ENCODE measurements at places on chromosomes 11 and 22.
A peak's percentile ranks its signal among the peaks of the same experiment; 100 is the strongest.

- peak; percentile 16 for DNase-seq
Measured at GRCh38 chr11:2542406-2542805, 97.6 kb downstream of the KCNQ1 start.

GRCh38 chr11:44305470-44306051 lies 4.4 kb downstream of the ALX4 start:
- no peak for DNase-seq

GRCh38 chr11:110903378-110903777 lies 191.1 kb upstream of the ARHGAP20 start:
- no peak for DNase-seq

- DNase-seq: no peak
Measured at GRCh38 chr11:37505406-37505805, 907.4 kb upstream of the RAG2 start.

- no peak for DNase-seq
Measured at GRCh38 chr22:40178417-40179409, 988 bp downstream of the TNRC6B start.

DNA sequence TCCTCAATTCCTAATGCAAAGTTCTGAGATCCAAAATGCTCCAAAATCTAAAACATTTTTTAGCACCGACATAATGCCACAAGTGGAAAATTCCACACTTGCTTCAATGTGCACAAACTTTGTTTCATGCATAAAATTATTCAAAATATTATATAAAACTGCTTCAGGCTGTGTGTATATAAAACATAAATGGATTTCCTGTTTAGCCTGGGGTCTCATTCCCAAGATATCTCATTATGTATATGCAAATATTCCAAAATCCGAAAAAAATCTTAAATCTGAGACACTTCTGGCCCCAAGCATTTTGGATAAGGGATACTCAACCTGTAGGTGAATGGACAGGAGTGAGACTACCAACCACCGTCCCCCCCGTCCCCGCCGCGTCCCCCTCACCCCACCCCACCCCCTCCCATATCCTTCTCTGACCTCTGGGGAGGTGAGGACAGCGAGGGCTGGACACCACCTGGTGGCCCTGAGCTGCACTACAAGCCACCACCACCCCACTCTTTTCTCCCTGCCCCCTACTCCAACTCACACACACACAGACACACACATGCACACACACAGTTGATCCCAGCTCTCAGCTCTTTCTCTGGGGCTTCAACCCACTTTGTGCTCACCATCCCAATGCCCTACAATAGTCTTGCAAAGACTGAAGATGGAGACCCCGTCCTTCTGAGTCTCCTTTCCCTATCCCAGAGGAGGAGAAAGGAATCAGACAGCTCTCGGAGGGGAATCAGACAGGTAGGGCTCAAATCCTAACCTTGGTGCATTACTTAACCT lies 101.0 kb downstream of the PDE2A start:
- peak; percentile 67 for DNase-seq

GRCh38 chr11:69674267-69674885 lies 777 bp downstream of the LTO1 start:
- no peak for DNase-seq

- no peak for DNase-seq
Measured at GRCh38 chr11:121790430-121790829, 325.6 kb downstream of the BLID start.

GRCh38 chr11:60500276-60500910 lies 7.8 kb downstream of the MS4A12 start:
- no peak for DNase-seq

- DNase-seq: no peak
Measured at GRCh38 chr11:28922386-28922981, 814.3 kb downstream of the METTL15 start.

DNA sequence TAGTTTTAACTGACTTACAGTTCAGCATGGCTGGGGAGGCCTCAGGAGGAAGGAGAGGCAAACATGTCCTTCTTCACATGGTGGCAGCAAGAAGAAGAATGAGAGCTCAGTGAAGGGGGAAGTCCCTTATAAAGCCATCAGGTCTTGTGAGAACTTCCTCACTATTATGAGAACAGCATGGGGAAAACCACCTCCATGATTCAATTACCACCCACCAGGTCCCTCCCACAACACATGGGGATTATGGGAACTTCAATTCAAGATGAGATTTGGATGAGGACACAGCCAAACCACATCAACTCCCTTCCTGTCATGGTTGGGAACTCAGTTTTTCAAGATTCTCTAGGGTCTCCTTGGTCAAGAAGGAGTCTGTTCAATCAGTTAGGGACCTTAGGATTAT lies 432.9 kb upstream of the CNTN5 start:
- no peak for DNase-seq

- DNase-seq: no peak
Measured at GRCh38 chr22:37862570-37863325, 13.5 kb downstream of the EIF3L start.

GRCh38 chr22:30668386-30668710 lies 673 bp upstream of the DUSP18 start:
- DNase-seq: no peak

DNA sequence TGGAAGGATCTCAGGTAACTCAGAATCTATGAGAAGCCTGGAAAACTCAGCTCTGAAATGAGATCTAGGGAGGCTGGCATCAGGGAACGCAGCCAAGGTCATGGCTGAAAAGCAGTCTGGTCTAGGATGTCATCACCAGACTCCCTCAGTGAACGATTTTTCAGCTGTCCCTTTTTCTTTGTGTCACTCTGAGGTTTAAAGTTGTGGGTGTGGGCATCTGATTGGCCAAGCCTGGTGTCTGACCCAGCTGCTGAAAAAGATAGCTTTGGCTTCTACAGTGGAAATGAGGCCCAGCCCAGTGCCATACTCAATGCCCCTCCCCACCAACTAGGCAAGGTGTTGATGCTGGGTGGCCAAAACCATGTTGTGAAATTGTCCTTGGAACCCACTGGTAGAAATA lies 14.5 kb downstream of the RPS3 start:
- no peak for DNase-seq

DNA sequence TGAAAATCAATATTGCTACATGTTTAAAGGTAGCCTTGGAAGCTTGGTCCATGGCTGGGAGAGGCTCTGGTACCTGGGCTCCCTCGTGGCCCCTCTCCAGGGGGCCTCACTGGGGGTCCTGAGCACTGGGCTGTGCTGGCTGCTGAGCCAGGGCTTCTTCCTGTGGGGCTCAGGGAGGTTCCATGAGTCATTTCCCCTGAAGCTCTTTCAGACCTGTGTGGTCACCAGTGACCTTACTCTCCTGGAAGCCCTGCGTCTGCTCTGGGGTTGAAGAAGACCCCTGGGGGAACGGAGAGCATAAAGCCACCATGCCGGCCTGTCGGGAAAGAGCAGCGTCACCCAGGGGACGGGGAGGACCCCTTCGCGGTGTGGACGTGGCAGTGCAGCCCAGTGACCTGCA lies 389.0 kb downstream of the TBC1D22A start:
- DNase-seq: no peak

DNA sequence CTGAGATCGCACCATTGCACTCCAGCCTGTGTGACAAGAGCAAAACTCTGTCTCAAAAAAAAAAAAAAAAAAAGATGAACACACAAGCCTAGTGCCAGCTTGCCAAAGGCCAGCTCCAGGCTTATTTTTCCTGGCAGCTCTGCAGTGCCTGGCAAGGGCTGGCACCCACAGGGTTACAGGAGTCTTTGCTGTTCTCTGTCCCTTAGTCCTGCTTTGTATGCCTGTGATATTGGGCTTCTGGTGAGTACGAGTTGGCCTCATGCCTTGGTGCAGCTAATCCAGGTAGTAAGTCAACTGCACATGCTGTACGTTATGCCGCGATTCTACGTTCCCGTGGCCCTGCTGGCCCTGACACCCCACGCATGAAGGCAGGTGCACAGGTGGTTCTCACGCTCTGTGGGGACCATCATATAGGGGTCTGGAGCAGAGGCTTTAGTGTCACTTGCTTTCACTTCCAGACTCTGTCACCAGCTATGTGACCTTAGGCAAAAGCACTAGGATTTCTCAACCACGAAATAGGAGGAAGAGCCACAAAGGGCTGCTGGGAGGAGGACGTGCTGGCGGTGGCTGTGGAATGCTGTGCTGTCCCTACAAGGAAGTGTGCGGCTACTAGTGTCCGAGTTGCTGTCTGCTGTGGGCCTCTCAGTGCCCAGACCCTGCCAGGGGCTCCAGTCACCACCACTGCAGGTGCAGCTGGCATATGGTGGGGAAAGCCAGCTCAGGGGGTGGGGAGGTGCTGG lies 21.4 kb upstream of the RASL10A start:
- no peak for DNase-seq

GRCh38 chr22:26884921-26885320 lies 227.5 kb downstream of the MIAT start:
- DNase-seq: peak; percentile 90

DNA sequence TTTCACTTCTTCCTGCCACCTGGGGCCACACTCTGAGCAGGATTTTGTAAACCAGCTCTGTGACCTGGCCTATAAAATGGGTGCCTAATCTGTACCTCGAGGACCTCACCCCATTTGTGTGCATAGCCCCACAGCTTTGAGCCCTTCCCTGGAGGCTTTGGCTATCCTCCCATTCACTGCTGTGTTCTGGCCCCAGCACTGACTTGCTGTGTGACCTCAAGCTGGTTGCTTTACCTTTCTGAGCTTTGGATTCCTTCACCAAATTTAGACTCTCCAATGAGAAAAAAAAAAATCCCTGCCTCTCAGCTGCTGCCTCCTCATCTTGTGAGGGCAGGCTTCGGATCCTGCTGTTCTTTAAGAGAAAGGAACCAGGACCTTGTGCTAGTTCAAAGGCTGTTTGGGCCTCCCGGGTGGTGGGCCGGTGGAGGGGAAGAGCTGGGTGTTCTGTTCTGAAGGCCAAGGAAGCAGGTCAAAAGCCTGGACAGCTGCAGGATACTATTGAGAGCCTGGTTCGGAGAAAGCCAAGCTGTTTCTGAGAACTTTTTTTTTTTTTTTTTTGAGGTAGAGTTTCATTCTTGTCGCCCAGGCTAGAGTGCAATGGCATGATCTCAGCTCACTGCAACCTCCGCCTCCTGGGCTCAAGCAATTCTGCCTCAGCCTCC lies 1.1 kb upstream of the PYGM start:
- no peak for DNase-seq

DNA sequence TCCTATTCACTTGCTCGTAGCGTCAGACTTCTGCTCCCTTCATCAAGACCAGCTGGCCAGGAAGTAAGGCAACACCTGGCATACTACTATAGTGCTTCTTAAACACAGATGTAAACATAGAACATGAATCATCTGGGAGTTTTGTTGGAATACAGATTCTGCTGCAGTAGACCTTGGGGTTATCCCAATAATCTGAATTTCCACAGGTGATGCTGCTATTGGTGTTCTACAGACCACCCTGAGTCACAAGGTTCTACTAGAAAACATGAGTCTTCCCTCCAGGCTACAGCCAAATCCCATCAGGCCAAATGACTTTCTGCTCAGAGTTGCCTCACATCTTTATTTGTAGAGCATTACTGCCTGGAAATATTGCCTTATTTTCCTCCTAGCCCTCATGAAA lies 175.2 kb downstream of the NELL1 start:
- DNase-seq: no peak
